NCI-H2081 (cell line): ENCODE measurements at places on chromosomes 4 and X.

- DNase-seq, result no peak
Observed at GRCh38 chrX:18654875-18655836, 16.8 kb downstream of the RS1 start.

GRCh38 chr4:153782581-153782980 lies 6.3 kb downstream of the SFRP2 start:
- DNase-seq, result no peak

DNA sequence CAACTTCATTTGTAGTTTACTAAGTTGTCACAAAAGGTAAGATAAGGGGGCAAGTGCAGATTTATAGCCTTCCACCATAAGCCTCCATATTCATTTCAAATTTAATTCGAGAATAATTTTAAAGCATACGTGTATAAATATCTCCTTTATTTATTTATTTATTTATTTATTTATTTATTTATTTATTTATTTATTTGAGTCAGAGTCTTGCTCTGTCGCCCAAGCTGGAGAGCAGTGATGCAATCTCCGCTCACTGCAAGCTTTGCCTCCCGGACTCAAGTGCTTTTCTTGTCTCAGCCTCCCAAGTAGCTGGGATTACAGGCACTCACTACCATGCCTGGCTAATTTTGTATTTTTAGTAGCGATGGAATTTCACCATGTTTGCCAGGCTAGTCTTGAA lies 523.4 kb downstream of the FAT4 start:
- DNase-seq, result no peak

GRCh38 chrX:122907375-122907774 lies 276.7 kb upstream of the GRIA3 start:
- no peak for DNase-seq

- DNase-seq, result no peak
Observed at GRCh38 chr4:10661047-10661446, 23.5 kb downstream of the CLNK start.

DNA sequence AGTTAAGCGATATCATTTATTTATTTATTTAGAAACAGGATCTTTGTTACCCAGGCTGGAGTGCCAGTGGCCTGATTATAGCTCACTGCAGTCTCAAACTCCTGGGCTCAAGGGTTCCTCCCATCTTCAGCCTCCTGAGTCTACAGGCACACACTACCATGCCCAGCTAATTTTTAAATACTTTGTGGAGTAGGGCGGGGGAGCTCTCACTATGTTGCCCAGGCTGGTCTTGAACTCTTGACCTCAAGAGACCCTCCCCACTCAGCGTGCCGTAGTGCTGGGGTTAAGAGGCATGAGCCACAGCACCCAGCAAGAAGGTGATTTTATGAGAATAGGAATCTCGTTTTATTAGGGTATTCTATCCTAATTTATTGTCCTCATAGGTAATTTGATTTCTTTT lies 3.9 kb upstream of the UFSP2 start:
- DNase-seq, result no peak

DNA sequence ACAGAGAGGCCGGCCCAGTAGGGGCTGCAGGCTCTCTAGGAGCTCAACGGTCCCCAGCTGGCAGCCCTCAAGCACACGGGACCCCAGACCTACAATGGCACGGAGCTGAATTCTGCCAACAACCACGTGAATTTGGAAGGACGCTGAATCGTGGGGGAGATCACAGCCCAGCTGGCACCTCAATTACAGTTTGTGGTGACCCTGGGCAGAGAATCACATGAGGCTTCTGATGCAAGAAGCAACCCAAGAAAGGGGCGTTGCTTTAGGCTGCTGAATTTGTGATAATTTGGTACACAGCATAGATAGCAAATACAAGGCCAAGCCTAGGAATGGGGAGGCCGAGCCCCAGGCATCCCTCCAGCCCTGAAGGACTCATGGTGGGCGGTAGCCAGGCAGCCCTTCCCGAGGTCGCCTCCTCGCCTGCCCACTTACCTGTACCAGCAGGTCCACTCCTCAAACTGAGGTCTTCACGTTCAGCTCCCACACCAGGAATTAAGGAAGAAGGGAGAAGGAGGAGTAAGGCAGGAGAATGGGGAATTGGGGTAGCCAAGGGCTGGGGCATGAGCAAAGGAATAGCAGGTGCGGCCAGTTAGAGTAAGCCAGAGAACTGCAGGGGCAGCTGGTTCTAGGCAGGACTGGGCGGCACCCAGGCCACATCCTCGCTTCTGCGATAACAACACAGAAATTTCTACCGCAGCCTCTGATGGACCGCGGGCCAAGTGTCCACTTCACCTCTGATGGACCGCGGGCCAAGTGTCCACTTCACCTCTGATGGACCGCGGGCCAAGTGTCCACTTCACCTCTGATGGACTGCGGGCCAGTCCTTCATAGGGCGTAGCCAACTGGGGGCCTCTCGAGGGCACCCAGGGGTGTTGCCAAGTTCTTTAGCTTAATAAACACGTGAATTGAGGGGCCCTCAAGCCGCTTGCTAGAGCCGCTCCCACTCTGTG lies 23.4 kb upstream of the HTRA3 start:
- no peak for DNase-seq

GRCh38 chr4:3437582-3437936 lies 4.2 kb upstream of the HGFAC start:
- DNase-seq, result no peak

- no peak for DNase-seq
Observed at GRCh38 chr4:150650751-150651150, 68.8 kb downstream of the MAB21L2 start.

DNA sequence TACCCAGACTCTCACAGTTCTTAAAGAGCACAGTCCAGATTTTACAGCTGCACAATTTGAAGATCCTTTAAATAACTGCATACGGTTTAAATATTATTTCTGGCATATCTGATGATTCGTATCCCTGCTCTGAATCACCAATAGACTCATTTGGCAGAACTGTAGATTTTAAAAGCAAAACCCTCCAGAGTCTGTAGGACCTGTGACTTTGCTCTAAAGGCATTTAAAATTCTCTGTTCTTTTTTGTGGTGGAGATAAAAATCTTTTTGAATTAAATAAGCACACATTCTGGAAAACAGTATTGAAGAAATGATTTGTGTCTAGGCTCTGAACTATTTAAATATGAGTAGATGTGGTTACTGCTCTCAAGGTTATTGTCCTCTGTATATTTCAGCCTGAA lies 246.2 kb upstream of the PITX2 start:
- no peak for DNase-seq

GRCh38 chr4:24840826-24841543 lies 45.6 kb downstream of the SOD3 start:
- no peak for DNase-seq

GRCh38 chrX:54695816-54696487 lies 102.1 kb downstream of the ITIH6 start:
- DNase-seq, result no peak

GRCh38 chr4:173909294-173909693 lies 374.2 kb downstream of the FBXO8 start:
- DNase-seq, result no peak

GRCh38 chr4:25133132-25133531 lies 27.1 kb downstream of the SEPSECS start:
- no peak for DNase-seq

DNA sequence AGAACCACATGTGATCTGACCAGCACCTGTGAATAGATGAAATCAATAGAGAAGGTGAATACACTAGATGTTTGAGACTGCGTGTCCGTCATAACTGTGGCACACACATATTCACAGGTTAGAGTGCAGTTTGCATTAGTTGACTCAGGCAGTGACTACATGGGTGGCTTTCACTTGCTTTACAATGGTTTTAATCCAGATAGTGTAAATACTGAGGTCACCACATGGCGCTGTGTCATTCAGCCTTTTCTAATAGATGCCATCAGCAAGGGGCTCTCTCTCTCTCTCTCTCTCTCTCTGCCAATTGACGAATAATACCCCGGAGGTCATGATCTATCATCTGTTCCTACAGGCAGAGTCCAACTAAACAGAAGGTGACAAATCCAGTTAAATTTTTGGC lies 30.7 kb upstream of the FGF13 start:
- no peak for DNase-seq
